HS-5 (cell line): ENCODE measurements at places on chromosomes 1 and 21.

- DNase-seq = no peak
Observed at GRCh38 chr21:29224006-29224405, 74.7 kb upstream of the BACH1 start.

DNA sequence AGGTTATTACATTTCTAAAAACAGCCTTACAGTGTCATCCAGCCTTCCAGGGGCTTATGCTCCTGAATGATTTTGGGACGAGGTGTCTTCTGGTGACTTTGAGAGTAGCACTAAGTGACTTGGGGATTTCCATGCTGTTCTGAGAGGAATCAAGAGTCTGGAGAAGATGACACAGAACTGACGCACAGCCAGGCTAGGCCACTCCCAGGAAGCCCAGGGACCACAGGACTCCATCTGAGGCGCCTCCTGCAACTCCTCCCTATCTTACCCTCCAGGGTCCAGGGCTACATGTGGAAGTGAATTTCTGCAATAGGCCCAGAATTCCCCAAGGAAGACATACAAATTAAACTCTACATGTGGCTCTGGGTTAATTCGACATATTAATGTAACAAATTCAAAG, 92.5 kb downstream of the SLC25A24 start:
- peak; percentile 75 for DNase-seq

GRCh38 chr21:36747815-36748383, 49.0 kb downstream of the SIM2 start:
- no peak for DNase-seq

GRCh38 chr1:93346421-93346993, 800 bp downstream of the DR1 start:
- no peak for DNase-seq

GRCh38 chr1:44806704-44807363, at the start of gene DYNLT4:
TSS of gene DYNLT4 (minus strand) at chr1:44807351. CDS start at chr1:44806668, 683 bp downstream.
- no peak for DNase-seq

- DNase-seq = peak; percentile 67
Observed at GRCh38 chr21:38787461-38788274, 18.1 kb upstream of the ETS2 start.

- no peak for DNase-seq
Observed at GRCh38 chr1:232504651-232505050, 125.3 kb downstream of the SIPA1L2 start.
